Nucleus accumbens (tissue), 56 donors: ENCODE measurements at places on chromosomes 2 and 18.

DNA sequence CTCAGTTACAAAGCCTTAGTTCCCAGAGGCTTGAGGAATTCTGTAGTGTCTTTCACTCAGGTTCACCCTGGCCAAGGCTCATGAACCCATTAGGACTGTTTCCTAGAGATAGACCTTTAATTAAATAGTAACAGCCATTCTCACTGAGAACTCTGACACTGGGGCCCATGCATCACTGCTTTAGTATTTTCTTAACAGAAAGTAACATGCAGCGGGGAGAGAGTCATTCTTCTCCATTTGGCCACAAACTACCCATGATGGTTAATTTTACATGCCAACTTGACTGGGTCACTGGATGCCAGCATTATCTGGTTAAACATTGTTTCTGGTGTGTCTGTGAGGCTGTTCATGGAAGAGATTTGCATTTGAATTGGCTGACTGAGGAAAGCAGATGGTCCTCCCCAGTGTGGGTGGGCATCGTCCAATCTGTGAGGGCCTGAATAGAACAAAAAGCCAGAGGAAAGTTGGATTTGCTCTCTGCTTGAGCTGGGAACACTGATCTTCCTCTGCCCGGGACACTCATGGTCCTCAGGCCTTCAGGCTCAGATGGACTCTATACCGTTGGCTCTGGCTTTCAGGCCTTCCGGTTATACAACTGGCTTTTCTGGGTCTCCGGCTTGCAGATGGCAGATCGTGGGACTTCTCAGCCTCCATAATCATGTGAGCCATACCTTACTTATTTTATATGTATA lies 5.6 kb upstream of the CPLX4 start:
- no peak for DNase-seq

GRCh38 chr18:10234912-10235660 lies 219.3 kb upstream of the APCDD1 start:
- no peak for DNase-seq

DNA sequence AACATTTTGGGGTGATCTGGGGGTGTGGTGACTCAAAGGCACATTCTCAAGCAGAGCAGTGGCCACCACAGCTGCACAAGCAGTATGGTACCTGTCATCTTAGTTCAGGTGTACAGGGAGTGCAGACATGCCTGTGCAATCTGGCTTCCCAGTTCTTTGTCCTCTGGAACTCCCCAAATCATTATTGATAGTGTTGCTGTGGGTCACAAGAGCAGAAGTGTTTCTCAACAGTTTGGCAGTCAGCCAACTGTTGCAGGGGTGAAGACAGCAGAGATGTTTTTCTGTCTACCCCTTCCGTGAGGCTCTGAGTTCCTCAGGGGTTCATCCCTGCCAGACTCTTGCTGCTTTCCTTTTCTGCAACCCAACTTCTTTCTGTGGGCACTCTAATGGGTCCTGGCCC lies 206.5 kb upstream of the ZSWIM2 start:
- no peak for DNase-seq

DNA sequence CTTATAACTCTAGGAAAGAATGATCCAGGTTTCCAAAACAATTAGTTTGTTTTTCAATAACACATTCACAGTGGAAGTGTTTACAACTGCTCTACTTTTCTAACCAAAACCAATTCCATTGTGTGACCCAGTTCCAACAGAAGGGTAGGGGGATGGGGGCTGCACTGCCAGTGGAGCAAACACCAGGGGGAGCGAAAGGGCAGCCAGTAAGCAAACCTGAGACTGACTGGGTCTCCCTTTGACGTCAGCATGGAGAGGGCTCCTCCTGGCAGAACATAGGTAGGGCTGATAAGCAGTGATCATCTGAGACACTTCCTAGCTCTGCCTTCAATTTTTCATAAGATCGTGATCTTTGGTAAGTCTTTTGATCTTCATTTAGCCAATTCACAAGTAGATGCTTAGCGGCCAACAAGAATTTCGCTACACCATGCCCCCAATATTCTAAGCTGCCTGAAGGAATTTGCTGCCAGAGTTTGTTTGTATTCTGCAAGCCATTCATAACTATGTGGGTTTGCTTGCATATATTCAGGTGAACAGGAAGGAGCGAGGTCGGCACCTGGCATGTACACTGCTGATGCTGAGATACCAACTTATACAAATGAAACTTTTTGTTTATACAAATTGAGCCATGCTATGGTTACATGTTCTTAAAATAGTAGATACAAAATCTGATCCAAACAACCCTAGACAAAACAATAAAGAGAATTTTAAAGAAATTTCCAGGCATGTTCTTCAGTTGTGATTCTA lies 45.9 kb downstream of the ST6GAL2 start:
- no peak for DNase-seq
